ENCODE measurements at places on chromosomes 1 and 21. TPM values are rescaled to one million over a fixed set of nuclear protein-coding genes. Genes with fewer than 3 reads are reported as not detected.

DNA sequence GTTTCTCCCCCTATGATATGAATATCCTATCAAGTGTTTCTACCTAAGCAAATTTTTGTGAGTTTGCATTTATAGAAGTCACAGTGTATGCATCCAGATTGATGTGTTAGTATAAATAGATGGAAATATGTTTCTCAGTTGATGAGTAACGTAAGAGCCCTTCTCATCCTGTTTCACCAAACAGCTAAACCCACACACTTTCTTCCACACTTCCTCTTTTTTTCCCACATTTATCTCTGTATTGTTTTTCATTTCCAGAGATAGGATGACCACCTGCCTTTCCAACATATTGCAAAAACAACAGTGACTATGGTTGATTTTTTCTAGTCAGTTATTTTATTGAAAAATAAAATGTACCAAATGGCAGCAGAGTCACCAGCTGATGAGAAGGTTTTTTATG lies 490.1 kb downstream of the NEGR1 start:
- no peak for DNase-seq

The CYP4A22 gene
- polyA plus RNA-seq, result 3.3 TPM

The DRAXIN gene
- polyA plus RNA-seq, result 0.46 TPM

- DNase-seq, result no peak
Measured at GRCh38 chr1:7086106-7086505, 300.9 kb downstream of the CAMTA1 start.

DNA sequence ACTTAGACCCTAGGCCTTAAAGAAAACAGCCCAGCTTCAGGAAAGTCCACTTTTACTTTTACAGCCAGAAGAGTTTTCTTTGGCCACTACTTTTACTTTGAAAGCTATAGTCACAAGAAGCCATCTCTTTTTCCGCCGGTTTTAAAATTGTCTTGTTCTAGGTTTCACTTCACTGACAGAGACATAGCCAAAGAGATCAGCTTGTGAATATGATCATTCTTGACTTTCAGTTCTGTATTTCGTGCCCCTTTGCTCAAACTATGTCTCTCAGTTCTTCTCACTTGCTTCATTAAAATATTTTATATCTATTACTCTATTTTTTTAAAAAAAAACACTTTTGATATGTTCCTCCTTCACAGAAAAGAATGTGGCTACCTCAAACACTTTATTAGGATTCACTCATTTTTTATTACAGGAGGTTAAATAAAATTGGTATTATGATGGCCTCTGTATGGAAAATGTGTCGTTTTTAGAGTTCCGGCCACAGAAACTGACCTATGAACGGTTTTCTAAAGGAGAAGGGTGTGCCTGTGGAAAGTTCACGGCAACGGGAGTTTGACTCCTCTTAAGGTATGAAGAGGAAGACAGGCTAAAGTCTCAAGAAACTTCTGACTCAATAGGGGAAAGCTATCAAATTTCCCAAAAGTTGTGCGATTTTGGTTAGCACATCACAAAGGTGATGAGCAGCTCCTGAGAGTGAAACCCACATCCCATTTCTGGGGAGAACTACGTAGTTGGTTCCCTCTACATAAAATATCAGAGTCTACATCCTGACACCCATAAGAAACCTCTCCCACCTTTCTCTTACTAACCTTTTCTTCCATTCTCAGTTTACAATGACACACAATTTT lies 1.2 kb downstream of the MCOLN2 start:
- no peak for DNase-seq
